Breast epithelium (tissue), 4 donors: ENCODE measurements at places on chromosomes 2 and 18.

GRCh38 chr2:178997477-178997876 lies 52.5 kb downstream of the CCDC141 start:
- no peak for DNase-seq

DNA sequence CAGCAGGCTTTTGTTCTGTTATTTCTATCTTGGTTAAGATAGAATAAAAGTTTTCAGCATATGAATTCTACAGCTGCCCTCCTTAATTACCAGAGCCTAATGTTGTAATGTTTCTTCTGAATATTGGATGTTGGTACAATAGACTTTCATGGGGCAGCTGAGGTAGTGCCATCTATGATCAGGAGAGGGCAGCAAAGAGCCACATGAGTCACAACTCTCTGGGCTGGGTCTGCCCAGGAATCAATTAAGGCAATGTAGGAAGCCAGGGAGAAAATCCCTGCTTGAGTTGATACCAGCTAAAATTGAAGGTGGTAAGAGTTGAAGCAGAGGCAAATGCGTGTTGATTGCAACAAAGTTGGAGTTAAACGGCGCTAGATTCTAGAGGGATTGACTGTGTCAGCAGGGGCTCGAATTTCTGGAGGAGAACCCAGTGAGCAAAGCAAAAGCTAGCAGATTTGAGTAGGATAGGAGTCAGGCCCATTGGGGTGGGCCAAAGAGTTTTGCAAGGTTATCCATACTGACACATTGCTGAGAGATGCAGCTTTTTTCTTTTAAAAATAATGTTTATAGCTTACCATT lies 10.6 kb upstream of the MC5R start:
- no peak for DNase-seq

DNA sequence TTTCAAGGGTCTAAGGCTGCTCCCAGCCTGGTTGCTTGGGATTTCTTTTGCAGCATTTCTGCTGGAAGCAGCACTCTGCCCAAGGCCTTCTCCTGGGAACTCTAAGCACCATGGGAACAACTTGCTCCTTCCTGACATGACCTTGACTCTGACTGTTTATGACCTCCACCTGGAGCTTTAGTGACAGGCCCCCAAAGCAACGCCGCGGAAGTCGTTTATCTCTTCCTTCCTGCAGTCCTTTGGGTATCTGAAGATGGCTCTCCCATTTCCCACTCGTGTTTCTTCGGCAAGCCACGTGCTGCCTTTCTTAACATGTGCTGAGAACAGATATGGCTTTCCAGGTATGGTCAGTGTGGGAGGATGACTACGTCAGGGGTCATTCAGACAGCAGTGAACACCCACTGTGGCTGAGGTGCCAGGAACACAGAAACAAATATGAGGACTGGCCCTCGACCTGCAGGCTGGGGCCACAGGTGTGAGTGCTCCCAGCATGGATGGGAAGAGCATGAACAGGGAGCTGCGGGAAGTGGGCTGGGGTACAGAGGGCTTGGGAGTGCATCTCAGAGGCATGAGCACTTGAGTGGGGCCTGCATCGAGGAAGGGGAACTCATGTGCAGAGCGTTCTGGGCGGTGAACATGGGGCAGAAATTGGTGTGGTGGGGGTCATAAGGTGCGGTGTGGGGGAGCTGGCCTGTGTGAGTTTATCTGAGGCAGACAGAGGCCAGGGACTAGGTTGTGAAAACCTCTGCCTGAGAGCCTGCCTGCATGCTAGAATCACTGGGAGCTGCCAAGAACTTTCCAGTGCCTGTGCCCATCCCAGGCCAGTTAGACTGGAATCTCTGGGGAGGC lies 140.5 kb downstream of the TSN start:
- DNase-seq, result no peak

DNA sequence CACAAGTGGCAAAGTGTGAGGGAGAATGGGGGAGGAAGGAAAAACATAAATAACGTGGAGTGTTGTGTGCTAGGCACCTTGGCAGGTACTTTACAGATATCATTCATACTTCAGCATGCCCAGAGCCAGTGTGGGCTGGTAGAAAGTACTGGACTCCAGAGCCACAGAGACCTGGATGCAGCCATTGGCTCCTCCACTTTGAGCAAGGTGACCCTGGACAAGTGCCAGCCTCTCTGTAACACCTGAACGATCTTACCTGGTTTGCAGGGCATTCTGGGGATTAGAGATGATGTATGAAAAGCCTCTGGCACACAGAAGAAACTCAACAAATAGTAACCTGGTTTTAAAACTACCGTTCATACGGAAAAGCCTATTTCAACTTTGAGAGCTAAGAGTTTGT lies 6.3 kb downstream of the LOXHD1 start:
- DNase-seq, result no peak

DNA sequence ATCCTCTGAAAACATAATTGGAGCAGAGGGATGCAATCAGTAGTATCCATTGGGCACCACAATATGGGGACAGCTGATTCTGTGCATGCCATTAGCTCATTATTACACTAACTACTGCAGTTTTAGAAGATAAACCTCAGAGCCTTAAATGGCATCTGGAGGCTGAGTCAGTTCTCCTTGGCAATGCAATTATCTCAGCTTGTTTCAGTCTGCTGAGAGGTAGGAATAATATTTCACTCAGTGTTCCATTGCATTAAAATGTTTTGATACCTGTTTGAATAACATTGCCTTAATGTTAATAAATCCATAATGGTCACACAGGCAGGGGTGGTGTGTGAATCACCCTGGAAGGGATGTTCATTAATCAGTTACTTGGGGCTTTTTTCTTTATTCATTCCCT lies 309.6 kb downstream of the LRRTM1 start:
- no peak for DNase-seq

- no peak for DNase-seq
Measured at GRCh38 chr2:234705108-234705507, 208.2 kb upstream of the ARL4C start.

DNA sequence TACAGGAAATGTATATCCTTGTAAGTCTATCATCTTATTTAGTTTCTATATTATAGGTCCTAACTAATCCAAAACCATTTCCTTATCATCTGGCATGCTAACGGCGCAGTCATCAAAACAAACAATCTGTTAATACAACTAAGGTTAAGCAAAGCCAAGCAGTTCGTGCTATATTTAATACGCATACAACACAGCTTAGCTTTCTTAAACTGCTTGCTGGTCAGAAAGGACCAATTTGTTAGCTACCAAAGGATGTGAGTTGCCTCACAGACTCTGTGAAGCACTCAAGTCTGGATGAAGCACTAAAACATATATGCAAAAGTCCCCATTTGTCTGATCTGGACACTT lies 67.0 kb downstream of the ZEB2 start:
- no peak for DNase-seq

DNA sequence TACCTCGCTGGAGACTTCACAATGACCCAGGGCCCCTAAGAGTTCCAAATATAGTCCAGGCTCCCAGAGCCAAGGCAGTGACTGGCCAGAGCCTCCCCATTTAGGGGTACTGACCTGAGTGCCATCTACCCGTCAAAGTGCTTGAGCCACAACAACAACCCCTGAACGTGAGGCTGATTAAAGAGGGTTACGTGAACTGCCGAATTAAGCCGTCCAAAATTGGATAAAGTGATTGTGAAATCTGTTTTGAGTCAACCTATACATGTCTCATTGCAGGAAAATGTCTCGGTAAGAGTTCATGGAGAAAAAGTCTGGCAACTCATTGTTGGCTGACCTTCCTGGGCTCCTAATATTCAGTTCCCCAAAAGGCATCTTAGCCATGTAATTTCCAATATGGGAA lies 116.3 kb downstream of the TTC32 start:
- DNase-seq, result no peak

GRCh38 chr2:170815746-170816503 lies 762 bp upstream of the GAD1 start:
- no peak for DNase-seq

- no peak for DNase-seq
Measured at GRCh38 chr2:45043174-45043573, 33.9 kb upstream of the SIX2 start.

- DNase-seq, result no peak
Measured at GRCh38 chr18:48891721-48892120, 59.0 kb downstream of the SMAD7 start.

DNA sequence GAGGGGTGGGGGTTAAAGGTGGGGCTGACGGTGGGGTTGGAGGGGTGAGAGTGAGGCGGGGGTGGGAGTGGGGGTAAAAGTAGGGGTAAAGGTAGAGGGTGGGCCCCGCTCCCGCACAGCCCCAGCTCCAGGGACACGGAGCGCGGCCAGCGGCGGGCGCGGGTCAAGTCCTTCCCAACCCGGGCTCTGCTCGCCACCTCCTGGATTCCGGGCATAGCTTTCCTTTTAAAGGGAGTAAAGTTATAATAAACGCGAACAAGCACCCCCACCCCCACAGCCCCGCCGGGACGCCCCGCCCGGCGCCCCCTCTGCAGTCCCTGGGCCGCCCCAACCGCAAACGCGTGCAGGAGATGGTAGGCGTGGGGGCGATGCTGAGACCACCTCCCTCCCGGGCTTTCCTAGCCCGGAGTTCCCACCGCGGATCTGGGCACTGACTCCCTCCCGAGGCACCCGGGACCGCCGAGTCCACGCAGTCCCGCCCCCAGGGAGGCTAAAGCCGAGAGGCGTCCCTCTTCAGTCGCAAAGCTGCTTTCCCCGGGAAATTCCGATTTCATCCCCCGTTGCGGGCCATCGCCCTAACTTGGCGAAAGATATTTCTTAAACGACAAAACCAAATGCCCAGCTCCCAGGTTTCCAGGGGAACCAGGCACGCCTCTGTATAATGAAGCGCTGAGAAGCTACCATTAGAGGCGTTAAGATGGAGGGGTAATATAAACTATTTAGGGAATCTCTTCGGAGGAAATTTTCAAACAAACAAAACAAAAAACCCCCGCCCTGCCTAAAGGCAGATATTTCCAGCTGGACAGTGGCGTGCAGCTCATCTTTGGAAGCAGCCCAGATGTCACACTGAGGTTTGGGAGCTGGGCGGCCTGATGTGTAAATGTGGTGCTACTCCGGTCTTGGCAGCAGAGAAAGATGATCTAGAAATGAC lies at the start of gene LIMS2:
Gene LIMS2, minus strand, starts transcription at position 200 of the 931 bp plus-strand sequence. CDS start 506 bp downstream, outside the sequence.
- DNase-seq, result peak; percentile 51

GRCh38 chr2:216740557-216741222 lies 45.3 kb upstream of the IGFBP5 start:
- no peak for DNase-seq

GRCh38 chr18:75106746-75107145 lies 102.2 kb downstream of the PTGR3 start:
- DNase-seq, result no peak

- DNase-seq, result no peak
Measured at GRCh38 chr2:240701091-240701735, 9.5 kb downstream of the AQP12A start.

- no peak for DNase-seq
Measured at GRCh38 chr2:63950414-63950813, 68.8 kb downstream of the VPS54 start.

GRCh38 chr2:6370753-6371551 lies 494.8 kb downstream of the CMPK2 start:
- no peak for DNase-seq

GRCh38 chr2:69773206-69773605 lies 31.3 kb downstream of the ANXA4 start:
- no peak for DNase-seq

DNA sequence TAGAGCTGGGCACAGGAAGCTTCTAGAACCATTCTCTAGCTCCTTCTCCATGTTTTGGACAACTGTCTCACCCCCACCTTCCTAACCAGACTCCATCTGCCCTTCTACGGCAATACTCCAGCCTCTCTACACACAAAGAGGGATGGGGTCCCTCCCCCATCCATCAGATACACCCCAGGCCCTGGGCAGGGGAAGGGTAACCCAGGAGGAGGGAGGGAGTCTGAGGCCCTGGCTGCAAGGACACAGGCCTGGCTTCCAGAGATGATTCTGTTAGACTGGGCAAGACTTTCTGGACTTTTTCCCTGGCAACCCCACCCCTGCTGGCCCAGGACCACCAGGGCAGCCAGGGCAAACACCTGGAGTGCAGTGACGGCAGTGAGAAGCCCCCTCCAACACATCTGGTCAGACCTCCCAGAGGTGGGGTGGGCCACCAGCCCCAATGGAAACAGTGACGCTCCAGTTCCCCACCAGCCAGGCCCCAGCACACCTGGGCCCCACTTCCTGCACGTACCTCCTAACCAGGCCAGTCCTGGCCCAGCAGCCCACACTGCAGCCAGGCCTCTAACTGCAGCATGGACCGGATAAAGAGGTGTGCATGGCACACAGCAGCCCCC lies 6.5 kb downstream of the CYP26B1 start:
- no peak for DNase-seq

GRCh38 chr2:167686691-167687090 lies 560.7 kb downstream of the STK39 start:
- DNase-seq, result no peak

DNA sequence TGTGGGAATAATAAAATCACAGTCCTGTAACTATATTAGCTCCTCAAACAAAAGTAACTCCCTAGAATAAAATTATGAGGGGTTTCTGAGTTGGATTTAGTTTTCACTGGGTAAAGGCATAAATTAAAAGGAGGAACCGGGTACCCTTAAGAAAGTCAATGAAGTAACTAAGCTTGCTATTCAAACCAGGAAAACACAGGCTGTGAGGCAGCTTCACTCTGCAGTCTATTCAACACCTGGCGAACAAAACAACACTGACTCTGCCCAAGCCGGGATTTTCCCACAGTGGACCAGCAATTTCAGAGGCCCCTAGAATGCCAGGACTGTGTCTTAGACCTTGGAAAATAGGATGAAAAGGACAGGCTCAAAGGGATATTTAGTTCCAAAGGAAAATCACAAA lies 24.6 kb upstream of the CREB1 start:
- DNase-seq, result no peak

DNA sequence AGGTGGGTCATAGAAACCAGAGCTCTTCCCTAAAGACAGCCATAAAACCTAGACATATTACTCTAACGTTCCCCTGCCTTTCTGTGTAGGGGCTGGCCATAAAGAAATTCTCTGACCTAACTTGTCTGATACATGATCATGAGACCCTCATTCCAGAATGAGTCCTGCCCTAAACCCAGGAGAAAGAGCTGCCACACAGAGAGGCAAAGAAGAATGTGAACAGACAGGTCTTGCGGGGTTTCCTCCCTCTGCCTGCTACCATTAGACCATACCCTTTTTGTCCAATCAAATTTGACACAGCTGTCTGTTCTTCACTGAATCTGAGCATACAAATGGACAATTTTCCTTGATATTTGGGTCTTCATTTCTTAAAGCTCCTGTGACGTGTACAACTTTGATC lies 198.8 kb upstream of the LHCGR start:
- no peak for DNase-seq

DNA sequence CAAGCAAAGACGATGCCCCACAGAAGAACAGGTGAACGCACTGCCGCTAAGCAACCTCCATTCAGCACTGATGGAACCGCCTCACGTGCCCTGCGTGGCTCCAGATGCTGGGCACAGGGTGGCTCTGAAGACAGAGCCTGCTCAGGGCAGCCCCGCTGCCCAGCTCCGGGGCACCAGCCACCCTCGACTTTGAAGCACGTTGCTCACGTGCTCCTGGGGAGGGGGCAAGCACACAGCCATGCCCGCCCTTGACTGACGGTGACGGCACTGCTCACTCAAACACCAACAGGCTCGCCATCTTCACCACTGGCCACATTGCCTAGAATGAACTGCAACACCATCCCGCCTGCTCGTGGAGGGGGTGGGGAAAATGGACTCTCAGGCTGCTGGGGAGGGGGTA lies 251.3 kb downstream of the HDAC4 start:
- DNase-seq, result no peak

GRCh38 chr18:35422237-35422636 lies 45.1 kb upstream of the ZNF396 start:
- DNase-seq, result no peak
